ENCODE measurements at places on chromosomes 6 and 20.

DNA sequence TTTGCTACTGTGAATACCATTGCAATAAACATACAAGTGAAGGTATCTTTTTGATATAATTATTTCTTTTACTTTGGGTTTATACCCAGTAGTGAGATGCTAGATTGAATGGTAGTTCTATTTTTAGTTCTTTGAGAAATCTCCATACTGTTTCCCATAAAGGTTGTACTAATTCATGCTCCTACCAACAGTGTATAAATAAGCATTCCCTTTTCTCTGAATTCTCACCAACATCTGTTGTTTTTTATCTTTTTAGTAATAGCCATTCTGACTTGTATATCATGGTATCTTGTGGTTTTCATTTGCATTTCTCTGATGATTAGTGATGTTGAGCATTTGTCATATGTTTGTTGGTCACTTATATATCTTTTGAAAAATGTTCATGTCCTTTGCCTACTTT, 183.6 kb upstream of the LRFN2 start:
- no peak for DNase-seq

- DNase-seq, result no peak
These were observed 23.5 kb downstream of the PTCHD4 start for GRCh38 chr6:48087448-48087847.

- DNase-seq, result peak; percentile 75
These were observed 463 bp upstream of the HLA-DMB start for GRCh38 chr6:32941214-32941768.

DNA sequence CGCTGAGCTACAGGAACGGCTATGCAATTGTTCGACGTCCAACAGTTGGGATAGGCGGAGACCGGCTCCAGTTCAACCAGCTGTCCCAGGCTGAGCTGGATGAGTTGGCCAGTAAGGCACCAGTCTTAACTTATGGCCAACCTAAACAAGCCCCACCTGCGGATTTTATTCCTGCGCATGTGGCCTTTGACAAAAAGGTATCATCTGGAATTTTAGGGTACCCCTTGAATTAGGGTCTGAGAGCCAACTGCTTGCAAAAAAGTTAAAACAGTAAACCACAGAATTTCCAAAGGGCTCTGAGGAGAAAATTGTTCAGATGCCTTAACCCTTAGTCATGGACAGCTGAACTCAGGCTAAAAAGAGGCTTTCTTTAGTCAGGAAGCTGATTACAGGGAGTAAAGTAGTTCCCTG, 3.8 kb downstream of the EFHC1 start:
- DNase-seq, result no peak

DNA sequence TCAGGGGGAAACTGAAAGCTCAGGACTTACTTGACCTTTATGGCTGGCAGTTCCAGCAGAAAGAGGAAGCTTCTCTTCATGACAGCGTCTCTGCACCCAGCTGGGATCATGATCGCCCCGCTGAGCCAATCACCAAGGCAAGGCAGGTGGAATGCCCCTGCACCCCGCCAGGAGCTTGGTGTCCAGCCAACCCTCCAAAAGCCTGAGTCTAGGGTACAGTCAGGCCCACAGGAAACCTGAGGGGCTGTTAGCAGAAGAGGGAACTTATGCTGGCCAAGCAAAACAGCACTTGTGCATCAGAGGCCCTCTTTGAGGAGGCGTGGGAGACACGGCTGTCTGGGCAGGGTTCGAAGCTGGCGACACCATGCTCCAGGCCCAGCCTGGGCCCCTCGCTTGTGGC, 188.3 kb upstream of the GMDS start:
- no peak for DNase-seq

DNA sequence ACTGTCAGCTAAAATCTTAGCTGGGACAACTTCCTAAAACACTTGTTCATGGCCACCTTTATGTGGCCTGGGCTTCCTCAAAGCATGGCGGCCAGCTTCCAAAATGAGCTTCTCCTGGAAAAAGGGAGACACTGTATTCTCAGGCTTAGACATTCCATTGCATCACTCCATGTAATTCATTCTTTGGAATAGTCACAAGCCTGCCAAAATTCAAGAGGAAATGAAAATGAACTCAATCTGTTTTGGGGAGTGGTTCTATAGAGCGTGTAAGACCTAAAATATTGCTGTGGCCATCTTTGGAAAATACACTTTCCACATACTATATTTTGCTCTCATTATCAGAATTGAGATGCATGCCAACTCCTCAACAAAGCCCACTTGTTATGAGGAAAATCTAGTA, 687.0 kb downstream of the KIF16B start:
- DNase-seq, result no peak

DNA sequence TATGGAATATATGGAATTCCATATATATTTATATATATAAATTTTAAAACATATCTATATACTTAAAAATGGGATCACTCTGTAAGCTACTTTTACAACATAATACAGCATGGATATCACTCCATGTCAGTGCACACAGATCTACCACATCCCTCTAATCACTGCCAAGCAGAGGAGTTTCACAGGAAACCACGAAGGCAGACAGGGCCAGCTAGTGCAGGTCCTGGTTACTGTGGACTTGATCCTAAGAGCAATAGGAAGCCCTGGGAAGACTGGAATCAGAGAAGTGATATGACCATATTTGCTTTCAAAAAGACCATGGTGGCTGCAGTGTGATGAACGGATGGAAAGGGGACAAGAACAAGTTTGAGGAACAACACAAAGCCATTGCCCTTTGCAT, 40.0 kb upstream of the NRN1 start:
- DNase-seq, result no peak

DNA sequence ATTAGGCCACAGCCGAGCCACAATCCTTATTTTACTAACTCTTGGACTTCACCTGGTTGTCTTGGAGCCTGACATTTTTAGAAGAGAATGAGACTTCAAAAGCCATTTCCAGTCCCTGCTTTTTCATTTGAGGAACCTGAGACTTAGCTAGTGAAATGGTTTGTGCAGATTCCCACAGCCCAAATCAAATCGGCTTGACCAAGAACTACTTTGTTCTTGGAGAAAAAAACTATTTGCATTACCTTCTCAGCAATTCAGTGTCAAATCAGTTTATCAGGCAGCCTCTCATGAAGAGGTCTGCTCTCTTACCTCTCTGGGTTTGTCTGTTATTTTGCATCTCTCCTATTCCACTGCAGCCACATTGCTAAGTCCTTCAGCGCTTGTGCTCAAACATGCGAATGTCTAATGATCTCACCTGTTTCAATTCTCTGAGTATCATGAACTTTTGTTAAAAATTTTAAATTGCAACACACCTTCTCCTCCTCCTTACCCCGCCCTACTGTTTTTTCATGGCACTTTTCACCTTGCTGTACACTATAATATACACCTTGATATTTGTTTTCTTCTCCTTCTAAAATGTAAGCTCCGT, 573 bp upstream of the IFNGR1 start:
- no peak for DNase-seq

- DNase-seq, result no peak
These were observed 175.4 kb upstream of the KCNQ5 start for GRCh38 chr6:72446430-72446829.

DNA sequence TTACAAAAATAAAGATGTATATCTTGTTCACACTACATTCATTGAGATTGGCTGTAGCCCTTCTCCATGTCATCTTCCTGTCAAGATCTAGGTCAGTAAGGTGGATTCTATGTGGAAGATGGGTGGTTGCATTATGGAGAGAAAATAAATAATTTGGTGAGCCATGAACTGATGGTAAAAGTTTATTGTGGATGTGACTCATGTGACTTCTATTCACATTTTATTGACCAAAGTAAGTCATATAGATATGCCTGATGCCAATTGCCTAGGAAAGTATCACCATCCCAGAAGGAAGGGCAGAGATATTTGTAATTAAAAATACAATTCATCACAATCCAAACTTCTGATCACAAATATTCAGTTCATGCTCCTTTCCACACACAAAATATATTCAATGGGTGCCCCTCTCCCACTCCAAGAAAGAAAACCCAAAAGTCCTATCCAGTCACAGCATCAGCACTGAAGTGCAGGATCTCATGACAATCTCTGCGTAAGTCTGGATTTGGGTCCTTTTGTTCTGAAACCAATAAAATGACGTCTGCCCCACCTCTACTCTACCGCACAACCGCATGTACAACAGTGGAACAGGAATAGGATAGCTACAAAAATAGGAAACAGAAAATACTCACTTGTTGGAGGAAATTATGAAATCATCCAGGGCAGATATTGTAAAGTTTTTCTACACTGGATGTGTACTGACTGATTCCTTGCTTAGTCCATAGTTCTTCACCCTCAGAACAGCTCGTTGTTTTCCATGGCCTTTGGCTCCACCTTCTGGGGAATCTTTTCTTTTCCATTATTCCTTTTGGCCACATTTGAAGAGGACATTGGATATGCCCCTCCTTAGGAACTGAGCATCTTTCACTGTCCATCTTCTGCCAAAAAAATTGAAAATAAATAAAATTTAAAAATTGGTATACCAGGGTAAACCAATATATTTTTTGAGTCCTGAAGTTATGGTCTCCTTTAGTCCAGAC, 16.1 kb upstream of the SLC17A3 start:
- no peak for DNase-seq

DNA sequence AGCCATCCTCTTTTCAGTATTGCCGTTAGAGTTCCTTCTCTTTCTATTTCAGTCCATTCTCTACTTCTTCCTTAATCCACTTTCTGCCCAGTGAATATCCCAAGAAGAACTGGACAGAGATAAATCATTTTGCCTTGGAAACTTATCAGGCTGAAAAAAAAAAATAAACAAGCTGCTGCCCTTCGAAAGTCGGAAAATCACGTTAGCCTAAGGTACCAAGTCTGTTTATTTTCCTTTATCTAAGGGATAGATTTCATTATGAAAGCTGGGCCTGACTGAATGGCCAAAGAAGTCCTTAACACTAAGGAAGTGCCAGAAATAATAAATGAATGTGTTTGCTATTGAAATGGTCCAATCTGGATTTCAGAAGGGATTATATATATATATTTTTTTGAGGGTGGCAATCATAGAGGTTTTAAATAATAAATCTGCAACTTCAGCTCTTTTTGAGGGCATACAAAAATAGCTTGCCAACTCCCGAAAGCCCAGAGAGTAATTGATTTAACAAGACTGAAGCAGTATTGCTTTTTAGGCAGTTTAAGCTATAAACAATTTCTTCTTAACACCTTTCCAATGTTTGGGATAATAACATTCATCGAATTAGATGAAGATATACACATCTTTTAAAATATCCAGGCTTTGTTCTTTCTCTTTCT, 127.0 kb upstream of the STMND1 start:
- DNase-seq, result no peak

GRCh38 chr20:20455926-20456325, 88.0 kb downstream of the INSM1 start:
- no peak for DNase-seq

GRCh38 chr20:8601542-8601912, 467.4 kb upstream of the PLCB4 start:
- DNase-seq, result peak; percentile 52

- DNase-seq, result no peak
These were observed 334.3 kb downstream of the CDKAL1 start for GRCh38 chr6:20868397-20869096.

GRCh38 chr20:10469599-10469998, 34.5 kb downstream of the SLX4IP start:
- no peak for DNase-seq

GRCh38 chr6:143348531-143348930, 102.0 kb downstream of the ADAT2 start:
- no peak for DNase-seq

GRCh38 chr6:82419859-82420258, 56.2 kb downstream of the TPBG start:
- DNase-seq, result peak; percentile 20

DNA sequence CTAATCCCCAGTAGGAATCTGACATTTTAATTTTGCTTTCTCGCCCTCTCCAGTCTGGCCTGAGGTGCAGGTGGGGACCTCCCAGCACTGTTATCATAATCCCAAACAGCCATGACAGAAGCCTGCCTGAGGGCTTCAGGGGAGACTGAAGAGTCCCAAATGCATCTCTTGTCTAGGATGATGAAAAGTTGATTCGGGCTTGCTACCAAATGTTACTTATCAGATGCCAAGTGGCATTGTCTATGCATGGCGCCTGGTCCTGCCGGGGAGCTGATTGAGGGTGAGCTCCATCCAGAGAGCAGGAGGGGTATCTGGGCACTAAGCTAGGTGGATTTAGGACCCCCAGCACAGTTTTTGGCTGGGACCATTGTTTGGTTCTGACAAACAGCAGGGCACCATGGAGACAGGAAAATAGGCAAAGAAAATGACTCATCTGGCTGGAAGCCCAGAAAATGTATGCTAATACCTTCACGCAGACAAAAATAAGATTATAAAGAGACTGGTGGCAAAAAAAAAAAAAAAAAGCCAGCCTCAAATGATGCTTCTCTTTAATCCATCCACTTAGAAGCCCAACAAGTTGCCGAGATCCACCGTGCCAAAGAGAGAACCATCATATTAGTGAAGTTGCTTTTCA, 513.7 kb upstream of the SULF2 start:
- no peak for DNase-seq

GRCh38 chr20:57215826-57216471, 50.5 kb downstream of the BMP7 start:
- DNase-seq, result no peak

GRCh38 chr20:18252597-18253451, 35.5 kb upstream of the ZNF133 start:
- no peak for DNase-seq

DNA sequence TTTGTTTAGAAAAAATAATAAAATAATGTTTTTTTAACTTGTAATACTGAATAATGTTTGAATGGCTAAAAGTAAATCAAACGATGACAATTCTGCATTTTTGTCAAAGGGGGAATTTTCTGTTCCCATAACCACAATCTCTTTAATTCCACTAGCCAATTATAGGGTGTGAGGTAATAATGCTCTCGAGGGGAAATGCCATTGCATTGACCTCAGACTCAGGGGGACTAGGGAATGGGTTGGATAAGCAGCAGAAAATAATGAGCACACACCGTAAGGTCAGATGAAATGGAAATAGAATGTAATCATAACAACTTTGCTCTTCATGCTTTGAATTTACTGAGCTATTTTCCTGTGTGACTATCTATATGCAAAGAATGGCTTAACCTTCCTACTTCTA, 584.7 kb downstream of the RFPL4B start:
- no peak for DNase-seq

DNA sequence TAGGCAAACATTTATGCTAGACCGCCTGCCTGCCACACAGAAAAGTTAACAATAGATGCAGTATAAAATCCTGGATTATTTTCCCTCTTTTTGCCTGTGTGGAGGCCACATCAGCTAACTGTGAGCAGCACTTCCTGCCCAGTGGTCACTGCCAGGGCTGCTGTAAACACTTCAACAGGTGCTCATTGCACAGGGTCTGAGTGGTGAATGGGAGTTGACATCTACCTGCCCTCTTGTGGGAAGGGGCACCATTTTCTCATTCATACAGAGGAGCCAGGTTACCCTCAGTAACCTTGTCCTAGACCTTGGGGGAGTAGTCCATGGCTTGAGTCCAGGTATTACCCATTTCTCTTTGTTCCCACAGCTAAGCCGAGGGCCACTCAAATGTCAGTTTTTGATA, 235.3 kb downstream of the TMEM242 start:
- no peak for DNase-seq

Measured in GM06990 (cell line).